ENCODE measurements at places on chromosomes 2 and 18.

GRCh38 chr2:43135583-43135982 lies 90.8 kb downstream of the ZFP36L2 start:
- DNase-seq, result no peak

DNA sequence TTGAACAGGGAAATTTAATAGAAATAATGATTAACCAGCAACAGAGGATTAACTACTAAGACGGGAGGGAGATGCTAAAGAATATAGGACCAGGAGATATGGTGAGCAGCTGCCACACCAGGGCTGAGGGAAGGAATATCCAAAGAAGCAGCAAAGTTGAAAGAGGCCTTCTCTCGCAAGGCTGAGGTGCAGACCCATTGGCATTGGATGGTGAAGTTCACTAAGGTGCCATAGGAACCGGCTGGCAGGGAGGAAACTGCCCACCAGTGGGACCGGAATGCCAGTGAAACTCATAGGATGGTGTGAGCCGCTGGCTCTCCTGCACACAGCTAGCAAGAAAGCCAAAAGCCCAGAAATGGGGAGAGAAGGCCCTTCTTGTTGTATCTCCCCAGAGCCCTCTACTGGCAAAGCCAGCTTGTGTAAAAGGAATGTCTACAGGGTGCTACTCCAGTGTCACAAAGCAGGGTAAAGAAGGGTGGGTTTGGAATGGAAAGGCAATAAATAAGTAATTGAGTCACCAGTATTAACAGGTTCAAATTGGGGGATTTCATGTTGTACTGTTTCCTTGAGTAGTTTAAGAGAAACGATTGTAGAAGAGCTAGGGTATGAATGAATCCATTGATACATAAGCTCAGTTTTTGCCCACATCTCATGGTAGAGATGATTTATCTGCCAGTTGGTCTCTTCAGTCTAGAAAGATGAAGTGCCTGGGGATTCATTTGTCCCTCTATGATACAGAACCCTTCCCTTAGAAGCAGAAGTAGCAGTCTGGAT lies 36.0 kb downstream of the FARP2 start:
- no peak for DNase-seq

DNA sequence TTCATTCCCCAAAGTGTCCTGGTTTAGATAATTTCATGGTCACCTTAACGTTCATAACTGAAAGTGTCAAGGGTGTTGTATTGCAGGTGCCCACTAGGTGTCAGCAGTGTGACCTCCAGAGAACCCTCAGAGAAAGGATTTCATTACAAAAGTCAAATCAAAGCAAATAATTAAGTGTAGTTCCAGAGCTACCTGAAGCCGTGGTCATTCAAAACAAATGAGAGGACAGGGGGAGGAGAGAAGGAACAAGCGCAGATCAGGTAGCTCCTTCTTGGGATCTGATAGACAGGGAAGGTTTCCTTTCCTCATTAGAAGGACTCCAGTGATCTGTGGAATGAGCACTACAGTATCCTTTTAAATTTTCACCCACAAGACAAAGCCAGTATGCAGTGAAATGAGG lies at the start of gene SLC9A4:
Gene SLC9A4, plus strand, starts transcription at position 207 of the 400 bp plus-strand sequence. CDS start 534 bp downstream, outside the sequence.
- DNase-seq, result peak; percentile 41

DNA sequence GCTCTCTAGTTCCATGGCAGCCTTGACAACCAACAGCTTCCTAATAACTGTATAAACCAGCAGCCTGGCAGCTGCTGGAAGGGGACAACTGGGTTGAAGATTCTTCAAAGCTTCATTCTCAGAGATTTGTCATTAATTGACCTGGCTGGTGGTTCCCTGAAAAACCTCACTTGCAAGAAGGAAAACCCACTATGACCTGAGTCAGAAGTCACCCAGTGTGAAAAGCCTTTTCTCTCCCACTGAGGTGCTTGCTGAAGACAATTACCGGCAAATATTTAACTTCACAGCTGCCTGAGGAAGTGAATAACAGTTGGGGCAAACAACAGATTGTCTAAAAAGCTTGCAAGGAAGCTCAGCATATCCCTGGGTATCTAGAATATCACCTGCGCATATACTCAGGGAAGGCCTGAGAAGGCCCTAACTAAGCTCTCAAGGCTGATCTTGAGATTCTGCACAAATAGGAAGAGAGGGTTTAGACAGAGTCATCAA lies 49.9 kb downstream of the CRACDL start:
- no peak for DNase-seq

GRCh38 chr2:138867341-138867740 lies 87.2 kb upstream of the NXPH2 start:
- no peak for DNase-seq

DNA sequence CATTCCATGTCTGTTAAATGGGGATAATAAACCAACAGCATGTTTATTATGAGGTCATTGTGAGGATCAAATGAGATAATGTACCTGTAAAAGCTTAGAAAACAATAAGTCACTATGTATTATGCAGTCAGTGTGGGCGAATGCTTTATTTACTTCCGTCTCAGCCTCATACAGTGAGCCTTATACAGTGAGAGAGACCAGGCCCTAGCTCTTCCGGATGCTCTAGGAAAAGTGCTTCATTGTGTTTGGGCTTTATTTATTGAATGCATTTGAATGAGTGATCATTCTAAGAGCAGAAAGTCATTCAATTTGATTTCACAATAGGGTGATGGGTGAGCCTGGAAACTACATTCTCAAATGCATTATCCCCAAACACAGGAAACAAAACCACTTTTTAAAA lies 603.9 kb upstream of the FANCL start:
- DNase-seq, result no peak

DNA sequence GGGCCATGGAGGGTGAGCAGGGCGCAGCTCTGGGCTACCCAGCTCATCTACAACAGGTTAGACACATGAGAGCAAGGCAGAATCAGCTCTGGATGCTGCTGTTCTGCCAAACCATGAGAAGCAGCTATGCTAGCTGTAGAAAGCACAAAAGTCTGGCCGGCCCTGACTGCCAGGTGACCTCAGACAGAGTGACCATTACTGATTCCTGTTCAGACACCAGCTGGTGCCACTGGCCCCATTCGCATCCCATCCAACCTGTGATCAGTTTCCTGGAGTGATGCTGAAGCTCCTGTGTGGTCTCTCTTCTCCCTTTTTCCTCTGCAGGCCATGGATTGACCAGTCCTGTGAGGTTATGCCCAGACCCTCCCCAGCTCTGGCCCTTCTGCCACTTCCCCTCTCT lies 14.3 kb downstream of the RBMS1 start:
- DNase-seq, result no peak

- no peak for DNase-seq
Measured at GRCh38 chr2:24920809-24921441, 888 bp upstream of the ADCY3 start.

DNA sequence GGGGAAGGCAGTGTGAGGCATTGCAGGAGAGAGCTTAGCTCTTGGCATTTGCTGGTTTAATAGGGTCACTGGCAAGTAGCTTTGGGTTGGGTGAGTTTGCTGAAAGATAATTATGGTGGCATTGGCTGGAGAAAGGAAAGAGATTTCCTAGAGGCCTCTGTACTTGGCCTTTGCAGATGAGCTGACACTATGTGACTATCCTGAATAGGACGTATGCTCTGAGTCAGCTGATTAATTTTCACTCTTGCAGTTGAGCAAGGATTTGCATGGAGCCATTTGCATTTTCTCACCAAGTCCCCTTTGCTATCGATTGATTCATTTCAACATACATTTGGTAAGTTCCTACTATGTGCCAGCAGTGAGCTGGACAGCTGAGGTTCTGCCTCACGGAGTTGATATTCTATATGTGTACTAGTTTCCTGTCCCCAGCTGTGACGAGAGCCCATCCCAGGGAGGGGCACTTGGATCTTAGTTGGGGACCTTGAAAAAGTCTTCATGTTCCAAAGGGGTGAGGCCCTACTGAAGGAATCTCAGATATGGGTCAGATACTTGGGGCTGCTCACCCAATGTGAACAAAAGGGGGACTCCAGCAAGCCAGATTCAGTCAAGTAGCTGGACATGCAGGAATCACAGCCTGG lies 245.7 kb downstream of the LOXHD1 start:
- no peak for DNase-seq

DNA sequence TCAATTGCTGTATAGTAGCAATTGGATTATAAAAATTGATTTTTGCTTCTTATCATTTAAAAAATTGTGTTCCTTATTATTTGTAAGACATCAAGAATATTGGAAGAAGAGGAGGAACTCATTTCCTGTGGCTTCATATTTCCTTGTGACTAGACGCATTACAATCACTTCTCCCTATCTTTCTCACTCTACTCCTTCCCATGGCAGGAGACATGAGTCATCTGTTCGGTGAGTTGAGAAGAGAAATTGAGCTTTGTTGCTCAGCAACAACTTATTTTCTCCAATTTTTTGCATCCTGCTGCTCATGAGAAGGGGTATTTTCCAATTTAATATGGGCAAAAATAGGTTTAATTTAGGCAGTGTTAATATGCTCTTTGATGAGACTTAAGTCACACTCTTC lies 1783.9 kb downstream of the SUCLG1 start:
- no peak for DNase-seq

GRCh38 chr2:55395724-55396605 lies 23.7 kb downstream of the CCDC88A start:
- no peak for DNase-seq

DNA sequence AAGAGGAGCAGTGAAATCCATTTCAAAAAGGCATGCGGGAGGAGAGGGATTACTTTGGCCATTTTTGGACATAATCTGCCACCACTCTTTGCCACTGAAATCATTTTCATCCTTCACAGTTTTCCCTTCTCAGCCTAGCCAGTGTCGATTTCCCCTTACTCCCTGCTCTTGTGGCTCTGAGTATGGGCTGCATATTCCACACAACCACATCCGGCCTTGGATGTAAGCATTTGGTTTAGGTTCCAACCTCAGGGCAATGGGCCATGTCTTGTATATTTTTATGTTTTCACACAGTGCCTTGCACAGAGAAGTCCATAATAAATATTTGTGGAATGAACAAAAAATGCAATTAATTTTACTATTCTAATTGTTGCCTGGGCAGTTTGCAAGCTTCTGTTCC lies 7.7 kb upstream of the SERPINE2 start:
- no peak for DNase-seq

DNA sequence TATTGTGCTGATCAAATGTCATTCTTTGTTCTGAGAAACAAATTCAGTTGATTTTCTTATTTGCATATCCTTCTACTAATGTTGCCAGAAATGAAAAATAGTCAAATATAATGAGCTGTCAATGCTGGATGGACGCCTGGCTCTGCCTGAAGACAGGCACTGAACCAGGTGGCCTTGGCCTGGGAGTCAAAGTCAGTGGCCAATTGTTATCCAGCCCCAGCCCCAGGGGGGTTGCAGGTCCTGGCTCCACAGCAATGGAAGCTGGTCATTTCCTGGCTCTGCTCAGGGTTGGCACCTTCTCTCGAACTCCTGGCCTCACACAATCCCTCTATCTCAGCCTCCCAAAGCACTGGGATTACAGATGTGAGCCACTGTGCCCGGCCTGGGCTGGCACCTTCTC lies 176.8 kb upstream of the GLI2 start:
- DNase-seq, result no peak

GRCh38 chr2:46329803-46330775 lies 32.9 kb downstream of the EPAS1 start:
- no peak for DNase-seq

DNA sequence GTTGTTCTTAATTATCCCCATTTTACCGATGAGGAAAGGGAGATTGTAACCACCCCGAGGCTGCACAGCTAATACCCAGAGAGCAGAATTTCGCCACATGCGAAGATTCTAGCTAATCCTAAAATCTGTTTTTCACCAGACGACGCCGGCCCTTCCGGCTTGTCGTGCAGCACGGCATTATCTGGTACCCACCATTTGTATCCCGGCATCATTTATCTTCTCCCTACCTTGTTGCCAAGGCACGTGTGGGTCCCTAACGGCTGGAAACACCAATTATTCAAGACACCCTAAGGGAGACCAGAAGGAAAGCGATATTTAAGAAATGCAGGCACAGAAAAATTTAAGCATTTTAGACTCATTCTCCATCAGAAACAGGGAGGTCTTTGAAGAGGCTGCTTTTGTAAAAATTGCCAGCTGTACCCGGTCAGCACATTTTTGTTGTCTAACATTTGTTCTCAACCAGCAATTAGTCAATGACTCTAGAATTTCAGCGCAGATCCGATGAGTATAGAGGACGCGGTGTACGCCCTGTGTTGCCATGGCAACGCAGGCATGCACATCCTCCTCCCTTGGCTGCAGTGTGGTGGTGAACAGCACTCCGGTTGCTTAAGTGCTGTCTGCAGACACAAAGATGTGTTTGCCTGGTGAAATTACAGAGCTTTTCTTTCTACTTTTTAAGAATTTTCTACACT lies 111.6 kb downstream of the AGAP1 start:
- no peak for DNase-seq

- DNase-seq, result no peak
Measured at GRCh38 chr2:221895366-221896121, 323.4 kb upstream of the EPHA4 start.
